Erythroblast (primary cell): ENCODE measurements at places on chromosomes 2 and 18.

- DNase-seq, result no peak
Observed at GRCh38 chr2:119518401-119519056, 5.8 kb downstream of the SCTR start.

- no peak for DNase-seq
Observed at GRCh38 chr18:45197526-45197970, 417.7 kb upstream of the SLC14A2 start.

- no peak for DNase-seq
Observed at GRCh38 chr2:162369551-162369950, 25.6 kb downstream of the GCA start.

DNA sequence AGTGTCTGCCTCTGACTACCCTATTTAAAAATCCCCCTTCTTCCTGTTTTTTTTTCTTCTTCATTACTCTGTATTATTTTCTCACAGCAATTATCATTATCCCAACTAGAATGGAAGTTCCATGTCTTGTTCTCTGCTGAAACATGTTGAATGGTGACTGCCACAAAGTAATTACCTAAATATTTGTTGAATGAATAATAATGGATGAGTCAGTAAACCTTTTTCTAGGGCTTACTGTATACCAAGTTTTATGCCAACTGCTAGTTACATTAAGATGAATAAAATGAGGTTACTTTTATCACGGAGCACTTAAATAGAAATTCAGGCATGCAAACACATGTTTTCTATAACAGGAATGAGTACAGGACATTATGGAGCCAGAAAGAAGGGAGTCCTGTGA lies 490.6 kb downstream of the THSD7B start:
- no peak for DNase-seq

- DNase-seq, result no peak
Observed at GRCh38 chr18:57956491-57956890, 87.5 kb upstream of the NEDD4L start.

DNA sequence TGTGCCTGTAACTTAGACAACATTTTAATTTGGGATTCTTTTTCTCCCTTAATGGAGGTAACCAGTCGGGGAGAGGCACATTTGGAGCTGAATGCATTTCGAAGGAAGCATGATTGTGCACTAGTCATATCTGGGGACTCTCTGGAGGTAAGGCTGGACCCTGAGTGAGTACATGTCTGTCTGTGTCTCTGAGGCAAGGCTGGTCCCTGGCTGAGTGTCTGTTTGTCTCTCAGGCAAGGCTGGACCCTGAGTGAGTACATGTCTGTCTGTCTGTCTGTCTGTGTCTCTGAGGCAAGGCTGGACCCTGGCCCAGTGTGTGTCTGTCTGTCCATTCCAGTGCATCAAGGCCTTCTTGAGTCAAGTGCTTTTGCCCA lies 51.5 kb upstream of the NFATC1 start:
- no peak for DNase-seq

- no peak for DNase-seq
Observed at GRCh38 chr18:28073658-28074057, 103.3 kb downstream of the CDH2 start.

DNA sequence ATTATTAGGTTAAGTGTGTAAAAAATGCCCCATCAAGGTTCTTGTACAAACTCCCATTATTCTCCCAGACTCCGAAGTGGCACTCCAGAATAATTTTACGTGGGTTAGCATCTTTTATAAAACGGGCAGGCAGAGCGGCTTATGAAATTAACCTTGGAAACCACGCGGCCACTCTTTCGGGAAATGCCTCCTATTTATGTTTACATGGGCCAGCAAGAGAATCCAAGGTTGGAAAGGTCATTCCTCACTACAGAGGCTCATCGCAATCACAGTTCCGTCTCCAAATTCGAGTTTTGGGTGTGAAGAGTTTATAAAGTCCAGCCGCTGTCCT lies 1.2 kb upstream of the IMPA2 start:
- no peak for DNase-seq

GRCh38 chr2:96315400-96316071 lies 9.6 kb upstream of the ITPRIPL1 start:
- no peak for DNase-seq

DNA sequence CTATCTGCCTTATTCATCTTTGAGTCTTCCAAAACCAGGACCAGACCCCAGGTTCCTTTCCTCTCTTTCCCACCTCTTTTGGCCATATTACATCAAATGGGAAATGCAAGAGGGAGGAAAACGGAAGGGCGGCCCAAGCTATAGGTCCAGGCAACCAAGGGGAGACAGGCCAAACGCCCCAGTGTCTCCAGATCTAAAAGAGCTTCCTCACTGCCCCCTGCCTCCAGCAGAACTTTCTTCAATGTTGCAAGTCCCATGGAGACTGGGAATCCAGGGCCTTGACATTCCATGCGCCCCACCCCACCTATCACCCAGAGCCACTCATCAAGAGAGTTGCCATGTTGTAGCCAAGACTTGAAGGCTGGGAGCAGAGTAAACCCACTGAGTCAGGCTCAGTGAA lies 15.4 kb downstream of the TNS1 start:
- DNase-seq, result no peak

DNA sequence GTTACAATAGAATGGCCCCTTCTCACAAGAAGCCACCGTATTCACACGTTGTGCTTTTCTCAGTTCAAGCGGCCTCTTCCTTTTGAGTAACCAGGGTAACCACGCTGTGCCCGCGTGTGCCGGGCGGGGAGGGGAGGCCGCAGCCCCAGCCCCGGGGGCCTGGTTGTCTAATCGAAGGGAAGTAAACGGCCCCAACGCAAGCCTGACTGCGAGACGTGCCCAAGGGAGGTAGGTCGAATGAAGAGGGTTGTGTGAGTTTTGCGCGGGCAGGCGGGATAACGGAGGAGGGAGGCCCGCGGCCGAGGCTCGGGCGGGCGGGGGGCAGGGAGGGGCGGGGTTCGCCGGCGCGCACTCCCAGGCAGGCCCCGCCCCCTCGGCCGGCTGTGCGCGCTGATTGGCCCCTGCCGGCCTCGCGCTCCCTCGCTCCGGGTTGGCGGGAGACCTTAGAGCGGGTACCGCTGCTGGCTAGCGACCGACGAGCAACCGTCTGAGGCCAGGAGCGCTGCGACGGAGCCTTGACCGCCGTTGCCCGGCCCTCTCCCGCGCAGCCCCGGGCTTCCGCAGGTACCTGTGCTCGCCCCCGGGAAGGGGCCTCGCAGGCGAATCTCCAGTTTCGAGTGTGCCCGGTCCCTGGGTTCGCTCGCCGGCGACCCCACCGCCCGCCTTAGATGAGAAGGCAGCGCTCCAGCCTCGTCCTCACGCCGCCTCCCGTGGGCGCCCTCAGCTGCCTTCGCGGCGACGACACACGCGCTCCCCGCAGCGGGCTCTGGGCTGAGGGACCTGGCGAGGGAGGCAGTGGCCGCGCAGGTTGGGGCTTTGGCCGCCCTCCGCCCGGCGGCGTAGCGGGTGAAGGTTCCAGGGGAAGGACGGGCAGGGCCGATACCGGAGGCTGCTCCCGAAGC lies at the start of gene SPDYA:
TSS of gene SPDYA (plus strand) at position 451 of the 902 bp plus-strand sequence. CDS start 5,181 bp downstream, outside the sequence.
- peak; percentile 88 for DNase-seq

DNA sequence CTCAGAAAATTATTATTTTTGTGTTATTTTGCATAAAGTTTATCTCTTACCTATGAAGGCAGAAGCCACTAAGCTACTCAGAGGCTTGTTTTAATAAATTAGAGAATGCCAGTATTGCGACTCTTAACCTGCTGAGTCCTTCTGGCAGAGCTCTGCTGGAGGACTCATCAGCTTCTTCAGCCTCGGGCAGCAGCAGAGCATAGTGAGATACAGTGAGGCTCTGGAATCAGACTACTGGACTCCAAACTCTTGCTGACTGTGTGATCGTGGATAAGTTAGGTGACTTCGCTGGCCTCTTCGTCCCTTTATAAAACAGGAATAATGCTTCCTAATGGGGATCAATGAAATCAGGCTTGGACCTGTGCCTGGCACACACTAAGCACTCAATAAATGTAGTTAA lies 1.7 kb downstream of the PTRHD1 start:
- DNase-seq, result no peak

- DNase-seq, result peak; percentile 49
Observed at GRCh38 chr2:64017811-64018700, 1.2 kb downstream of the VPS54 start.

DNA sequence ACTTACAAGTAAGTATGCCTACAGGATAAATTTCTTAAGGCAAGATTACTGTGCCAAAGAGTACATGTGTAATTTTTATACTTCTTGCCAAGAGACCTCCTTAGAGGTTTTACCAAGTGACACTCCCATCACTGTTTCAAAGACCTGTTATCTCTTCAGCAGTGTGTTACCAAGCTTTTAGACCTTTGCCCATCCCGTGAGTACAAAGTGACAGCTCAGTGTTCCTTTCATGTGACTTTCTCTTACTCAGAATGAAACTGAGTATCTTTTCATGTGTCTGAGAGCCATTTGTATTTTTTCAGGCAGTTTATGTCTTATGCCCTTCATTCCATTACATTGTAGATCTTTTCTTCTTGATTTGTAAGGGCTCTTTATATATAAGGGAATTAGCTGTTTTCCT lies 287.5 kb upstream of the SALL3 start:
- no peak for DNase-seq

GRCh38 chr2:39492716-39493115 lies 55.6 kb upstream of the MAP4K3 start:
- DNase-seq, result no peak

DNA sequence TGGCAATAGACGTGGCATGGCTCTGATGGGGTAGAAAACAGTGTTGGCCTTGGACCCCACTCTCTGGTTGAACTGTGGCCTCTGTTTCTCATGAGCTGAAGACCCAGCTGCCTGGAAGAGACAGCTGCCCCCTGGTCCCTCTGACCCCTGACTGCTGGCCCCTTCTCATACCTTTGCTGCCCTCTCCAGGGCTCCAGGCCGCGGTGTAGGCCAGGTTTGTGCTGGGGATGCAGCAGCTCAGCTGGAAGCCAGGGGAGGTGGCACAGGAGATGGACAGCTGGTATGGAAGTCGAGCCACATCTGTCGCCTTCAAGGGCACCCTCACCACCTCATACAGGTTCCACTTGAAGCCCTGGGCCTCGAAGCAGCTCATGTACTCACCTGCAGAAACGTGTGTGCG lies 31.7 kb upstream of the SELENOI start:
- DNase-seq, result no peak

DNA sequence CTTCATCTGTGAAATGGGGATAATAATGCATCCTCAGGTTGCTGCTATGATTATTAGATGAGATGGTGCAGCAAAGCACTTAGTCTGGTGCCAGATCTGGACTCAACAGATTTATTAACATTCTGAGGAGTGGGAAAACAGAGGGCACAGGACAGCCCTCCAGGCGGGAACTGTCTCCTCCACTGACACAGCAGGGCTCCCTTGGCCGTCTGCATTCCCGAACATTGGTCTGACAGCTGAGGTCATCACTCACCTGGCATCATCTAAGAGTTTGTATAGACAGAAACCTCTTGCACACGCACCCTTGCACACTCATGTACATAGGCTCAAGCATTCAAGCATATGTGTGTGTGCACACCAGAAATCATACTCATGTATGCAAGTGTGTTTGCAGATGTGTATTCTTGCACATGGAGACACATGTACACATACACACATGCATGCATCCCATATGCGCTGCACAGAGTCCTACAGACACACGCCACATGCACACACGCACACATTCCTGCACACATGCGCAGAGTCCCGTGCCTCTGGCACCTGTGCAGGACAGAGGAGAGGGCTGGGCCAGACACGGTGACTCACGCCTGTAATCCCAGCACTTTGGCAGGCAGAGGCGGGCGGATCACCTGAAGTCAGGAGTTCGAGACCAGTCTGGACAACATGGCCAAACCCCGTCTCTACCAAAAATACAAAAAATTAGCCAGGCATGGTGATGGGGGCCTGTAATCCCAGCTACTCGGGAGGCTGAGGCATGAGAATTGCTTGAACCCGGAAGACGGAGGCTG lies 173.3 kb upstream of the GLI2 start:
- DNase-seq, result no peak

DNA sequence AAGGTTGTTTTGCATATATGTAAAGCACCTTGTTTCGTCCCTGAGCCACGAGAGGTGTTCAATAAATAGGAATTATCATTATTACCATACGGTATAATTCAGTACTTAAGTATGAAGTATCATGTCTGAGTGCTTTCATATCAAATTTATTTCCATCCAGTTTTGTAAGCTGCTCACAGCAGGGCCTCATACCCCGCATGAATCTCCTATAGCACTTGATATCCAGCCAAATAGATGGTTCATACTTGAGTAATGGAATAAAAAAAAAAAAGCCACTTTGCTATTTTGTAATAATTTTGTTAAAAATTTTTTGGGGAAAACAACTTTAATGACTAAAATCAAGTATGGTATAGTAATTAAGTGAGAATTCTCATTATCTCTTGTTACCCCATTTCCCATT lies 160.8 kb upstream of the NOSTRIN start:
- DNase-seq, result no peak

- no peak for DNase-seq
Observed at GRCh38 chr2:2619995-2620394, 288.9 kb upstream of the MYT1L start.

GRCh38 chr2:434625-435024 lies 146.7 kb upstream of the ALKAL2 start:
- no peak for DNase-seq

DNA sequence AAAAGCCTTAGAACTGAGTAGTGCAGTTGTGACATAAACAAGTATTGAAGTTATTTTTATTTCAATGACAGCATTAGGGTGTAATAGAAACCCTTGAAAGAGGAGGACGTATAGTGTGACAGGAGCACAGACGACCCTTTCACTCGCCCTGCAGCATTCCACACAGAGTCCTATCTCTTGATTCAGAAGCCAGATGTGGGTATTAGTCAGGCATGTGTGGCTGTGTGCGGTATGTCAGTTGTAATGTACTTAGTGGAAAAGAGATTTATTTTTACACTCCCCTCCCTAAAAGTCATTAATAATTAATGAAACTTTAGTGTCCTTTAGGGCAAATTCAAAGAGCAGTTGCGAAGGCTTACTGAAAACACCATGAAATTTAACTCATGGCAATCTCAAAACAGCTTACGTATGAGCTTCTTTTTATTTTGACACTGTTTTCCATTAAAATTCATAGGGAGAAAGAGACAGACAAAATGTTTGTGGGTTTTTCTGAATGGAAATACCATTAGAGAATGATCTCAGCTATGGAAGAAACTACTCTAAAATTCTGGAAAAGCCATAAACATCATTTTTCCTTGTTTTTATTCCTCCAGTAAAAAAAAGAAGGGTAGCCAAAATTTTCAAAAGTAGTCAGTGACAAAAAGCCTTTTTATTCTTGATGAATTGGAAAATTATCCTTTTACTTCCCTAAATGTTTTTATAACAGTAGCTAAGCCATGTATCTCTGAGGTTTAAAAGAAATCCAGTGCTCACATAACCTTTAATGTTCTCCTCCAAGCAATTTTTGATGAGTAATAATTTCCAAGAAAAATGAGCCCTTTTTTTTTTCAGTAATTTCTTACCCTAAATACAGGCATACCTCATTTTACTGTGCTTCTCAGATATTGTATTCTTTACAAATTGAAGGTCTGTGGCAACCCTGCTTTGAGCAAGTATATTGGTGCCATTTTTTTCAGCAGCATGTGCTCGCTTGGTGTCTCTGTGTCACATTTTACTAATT lies 84.0 kb upstream of the DSEL start:
- DNase-seq, result no peak

DNA sequence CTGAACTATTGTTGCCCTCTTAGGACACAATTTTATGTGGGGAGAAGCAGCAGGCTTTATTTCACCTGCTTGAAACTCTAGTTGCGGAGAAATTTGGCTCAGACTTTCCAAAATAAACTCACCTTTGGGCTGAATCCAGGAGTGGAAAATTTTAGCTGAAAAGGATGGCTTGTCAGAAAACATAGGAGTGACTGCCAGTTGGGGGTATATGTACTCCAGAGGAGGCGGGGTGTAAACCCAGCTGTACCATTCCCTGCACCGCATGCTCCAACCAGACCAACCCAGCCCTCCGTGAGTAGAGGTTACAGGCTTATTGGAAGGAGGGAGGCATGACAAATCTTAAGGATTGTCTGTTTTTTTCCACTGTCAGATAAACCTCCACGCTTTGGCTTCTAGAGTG lies 53.8 kb downstream of the PRKCE start:
- no peak for DNase-seq
